ENCODE measurements at places on chromosomes 4 and X.

- DNase-seq: no peak
Measured at GRCh38 chr4:79083406-79084010, 144.3 kb upstream of the PAQR3 start.

GRCh38 chrX:121496966-121497365 is 449.6 kb downstream of the GLUD2 start:
- DNase-seq: no peak

- peak; percentile 75 for DNase-seq
Measured at GRCh38 chrX:133999031-133999705, 13.8 kb upstream of the GPC3 start.

DNA sequence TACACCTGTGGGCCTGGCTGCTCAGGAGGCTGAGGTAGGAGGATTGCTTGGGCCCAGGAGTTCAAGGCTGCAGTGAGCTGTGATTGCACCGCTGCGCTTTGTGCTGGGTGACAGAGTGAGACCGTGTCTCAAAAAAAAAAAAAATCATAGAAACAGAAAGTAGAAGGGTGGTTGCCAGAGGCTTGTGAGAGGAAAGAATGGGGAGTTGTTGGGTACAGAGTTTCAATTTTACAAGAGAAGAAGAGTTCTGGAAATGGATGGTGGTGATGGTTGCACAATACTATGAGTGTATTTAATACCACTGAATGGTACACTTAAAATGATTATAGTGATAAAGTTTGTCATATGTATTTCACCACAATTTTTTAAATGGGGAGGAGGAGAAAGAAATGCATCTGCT is 10.2 kb upstream of the GLOD5 start:
- no peak for DNase-seq

GRCh38 chr4:1748465-1748995 is 27.2 kb downstream of the TACC3 start:
- peak; percentile 28 for DNase-seq

- DNase-seq: peak; percentile 19
Measured at GRCh38 chr4:153419673-153420278, 46.4 kb upstream of the TMEM131L start.

- DNase-seq: no peak
Measured at GRCh38 chr4:173332021-173332487, 2.1 kb downstream of the HMGB2 start.

GRCh38 chrX:119036107-119037029 is 36.4 kb upstream of the CT47C1 start:
- DNase-seq: no peak

DNA sequence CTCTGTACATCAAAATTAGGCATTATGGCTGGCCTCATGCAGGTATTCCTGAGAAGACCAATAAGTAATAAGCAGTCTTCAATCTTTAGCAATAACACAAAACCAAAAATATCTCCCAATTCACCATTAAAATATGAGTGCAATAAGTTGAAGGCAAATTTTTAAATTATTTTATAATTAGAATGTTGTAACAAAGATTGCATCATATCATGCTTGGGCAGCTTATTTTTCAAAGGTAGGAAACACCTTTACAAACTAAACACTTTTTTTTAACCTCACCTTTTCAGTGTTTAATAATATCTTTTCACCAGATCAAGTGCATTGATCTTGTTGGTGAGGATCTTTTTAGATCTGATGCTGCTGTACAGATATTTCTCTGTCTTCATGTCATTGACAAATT is 592.9 kb upstream of the PITX2 start:
- no peak for DNase-seq

DNA sequence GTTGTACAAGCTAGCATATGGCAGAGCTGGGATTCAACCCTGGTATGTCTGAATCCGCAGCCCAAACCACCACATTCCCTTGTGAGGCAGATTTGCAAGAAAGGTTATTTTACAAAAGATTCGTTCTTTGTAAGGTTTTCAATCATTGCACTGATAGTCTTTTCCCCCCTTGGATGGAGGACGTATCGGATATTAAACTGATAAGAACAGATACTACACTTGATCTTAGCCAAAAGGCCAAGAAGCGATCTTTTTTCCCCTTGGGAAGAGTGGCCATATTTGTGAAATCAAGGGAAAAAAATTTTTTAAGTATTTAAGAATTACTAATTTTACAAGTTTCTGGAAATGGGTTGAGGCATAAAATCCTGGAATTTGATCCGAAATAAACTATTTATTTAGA is 34.4 kb upstream of the MSMO1 start:
- DNase-seq: peak; percentile 35

DNA sequence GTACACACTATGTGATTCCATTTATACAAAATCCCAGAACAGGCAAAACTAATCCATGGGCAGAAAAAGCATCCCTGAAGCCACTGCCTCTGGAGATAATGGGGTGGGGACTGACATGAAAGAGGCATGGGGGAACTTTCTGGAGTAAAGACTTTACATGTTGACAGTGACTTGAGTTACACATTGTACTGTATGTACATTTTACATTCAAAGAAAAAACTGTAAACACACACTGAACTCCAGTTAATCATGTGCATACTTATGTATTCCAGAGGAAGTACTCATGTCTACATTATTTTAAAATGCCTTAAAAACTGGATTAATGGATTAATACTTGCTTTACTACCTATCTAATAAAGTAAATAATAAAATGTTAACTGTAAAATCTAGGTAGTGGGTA is 21.6 kb downstream of the CENPU start:
- DNase-seq: no peak

DNA sequence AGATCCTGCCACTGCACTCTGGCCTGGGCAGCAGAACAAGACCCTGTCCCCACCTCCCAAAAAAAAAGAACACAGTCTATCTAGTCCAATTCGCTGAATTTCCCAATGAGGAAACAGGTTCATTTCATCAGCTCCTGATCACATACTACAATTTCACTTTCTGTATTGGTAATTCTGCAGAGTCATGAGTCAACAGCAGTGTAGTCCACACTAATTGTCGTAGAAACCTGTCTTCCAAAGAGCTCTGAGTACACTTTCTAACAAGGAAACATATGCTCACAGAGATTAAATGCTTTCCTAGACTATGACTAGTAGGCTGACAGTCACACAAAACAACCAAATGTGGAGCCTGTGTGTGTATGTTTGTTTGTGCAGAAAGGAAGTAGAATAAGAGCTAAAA is 91.9 kb downstream of the GPC4 start:
- no peak for DNase-seq

Data from foreskin melanocyte (primary cell).